NCI-H1092 (cell line): ENCODE measurements at places on chromosomes 11 and 22.

- DNase-seq = peak; percentile 97
Measured at GRCh38 chr11:116312570-116313391, 460.0 kb downstream of the BUD13 start.

GRCh38 chr11:86627776-86628455 is 44.5 kb downstream of the ME3 start:
- DNase-seq = no peak

DNA sequence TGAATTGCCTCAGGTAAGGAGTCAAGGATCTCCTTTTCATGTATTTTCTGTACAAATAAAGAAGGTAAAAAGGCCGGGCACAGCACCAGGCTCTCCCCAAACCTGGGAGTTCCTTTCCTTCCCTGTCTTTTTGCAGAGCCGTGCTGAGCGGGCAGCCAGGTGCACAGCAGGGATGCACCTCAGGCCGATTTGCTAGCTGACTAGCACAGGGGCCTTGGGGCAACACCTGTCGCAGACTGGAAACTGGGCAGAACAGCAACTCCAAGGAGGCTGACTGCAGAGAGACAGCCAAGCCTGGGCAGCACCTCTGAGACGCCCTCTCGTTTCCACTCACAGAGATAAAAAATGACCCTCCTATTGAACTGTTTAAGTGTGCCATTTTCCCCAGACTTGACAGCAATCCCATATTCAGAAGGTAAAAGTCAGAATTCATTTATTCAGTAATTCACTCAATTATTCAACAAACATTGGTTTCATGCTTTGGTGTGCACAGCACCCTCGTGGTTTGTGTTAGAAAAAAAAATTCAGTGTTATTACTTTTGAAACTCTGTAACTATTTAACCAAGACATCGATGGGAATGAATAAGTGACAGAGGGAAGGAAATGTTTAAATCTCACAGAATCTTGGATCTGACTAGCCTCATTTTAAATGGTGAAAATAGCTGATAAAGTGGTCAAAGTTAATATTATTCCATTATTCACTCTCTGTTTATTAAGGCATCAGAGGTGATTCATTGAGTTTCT is 120.9 kb downstream of the GALNT18 start:
- DNase-seq = no peak

- DNase-seq = peak; percentile 74
Measured at GRCh38 chr11:21511835-21512440, 680.9 kb upstream of the ANO5 start.

DNA sequence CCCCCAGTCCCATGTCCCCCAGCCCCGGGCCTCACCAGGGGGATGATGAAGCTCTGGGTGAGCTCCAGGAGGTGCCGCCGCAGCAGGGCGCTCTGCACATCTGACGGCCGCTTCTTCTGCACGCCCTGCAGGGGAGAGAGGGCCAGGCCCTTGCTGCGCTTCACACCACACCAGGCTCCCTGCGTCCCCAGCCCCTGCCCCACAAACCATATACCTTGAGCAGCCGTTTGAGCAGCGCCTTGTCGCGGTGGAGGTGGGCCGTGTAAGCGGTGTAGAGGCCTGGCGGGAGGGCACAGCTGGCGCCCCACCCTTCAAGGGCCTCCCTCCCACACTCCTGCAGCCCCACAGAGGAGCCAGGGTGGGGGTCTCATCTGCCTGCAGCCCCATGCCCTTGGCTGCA is 6.2 kb upstream of the PLXNB2 start:
- no peak for DNase-seq

GRCh38 chr11:57294225-57295131 is 30.3 kb downstream of the TNKS1BP1 start:
- peak; percentile 96 for DNase-seq

DNA sequence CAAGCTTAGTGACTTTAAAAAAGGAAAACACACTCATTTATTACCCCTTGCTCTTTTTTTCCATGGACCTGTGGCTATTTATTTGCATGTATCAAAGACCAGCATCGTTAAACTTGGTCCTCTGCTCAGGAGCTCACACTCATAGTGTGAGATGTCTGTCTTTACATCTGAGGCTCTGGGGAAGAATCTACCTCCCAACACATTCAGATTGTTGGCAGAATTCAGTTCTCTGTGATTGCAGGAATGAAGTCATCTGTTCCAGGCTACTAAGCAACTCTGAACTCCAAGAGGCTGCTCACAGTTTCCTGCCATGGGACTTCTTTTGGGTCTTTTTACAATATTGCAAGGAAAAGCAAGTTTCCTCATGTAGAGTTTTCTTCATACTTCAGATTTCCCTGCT is 138.8 kb downstream of the LRRC4C start:
- no peak for DNase-seq

- DNase-seq = no peak
Measured at GRCh38 chr11:241634-242033, 4.9 kb downstream of the PSMD13 start.

GRCh38 chr11:76653674-76654284 is 16.8 kb downstream of the LRRC32 start:
- DNase-seq = no peak

- no peak for DNase-seq
Measured at GRCh38 chr11:133966921-133967598, 10.3 kb upstream of the IGSF9B start.

GRCh38 chr22:42343531-42344081 is 73.2 kb upstream of the TCF20 start:
- peak; percentile 45 for DNase-seq

DNA sequence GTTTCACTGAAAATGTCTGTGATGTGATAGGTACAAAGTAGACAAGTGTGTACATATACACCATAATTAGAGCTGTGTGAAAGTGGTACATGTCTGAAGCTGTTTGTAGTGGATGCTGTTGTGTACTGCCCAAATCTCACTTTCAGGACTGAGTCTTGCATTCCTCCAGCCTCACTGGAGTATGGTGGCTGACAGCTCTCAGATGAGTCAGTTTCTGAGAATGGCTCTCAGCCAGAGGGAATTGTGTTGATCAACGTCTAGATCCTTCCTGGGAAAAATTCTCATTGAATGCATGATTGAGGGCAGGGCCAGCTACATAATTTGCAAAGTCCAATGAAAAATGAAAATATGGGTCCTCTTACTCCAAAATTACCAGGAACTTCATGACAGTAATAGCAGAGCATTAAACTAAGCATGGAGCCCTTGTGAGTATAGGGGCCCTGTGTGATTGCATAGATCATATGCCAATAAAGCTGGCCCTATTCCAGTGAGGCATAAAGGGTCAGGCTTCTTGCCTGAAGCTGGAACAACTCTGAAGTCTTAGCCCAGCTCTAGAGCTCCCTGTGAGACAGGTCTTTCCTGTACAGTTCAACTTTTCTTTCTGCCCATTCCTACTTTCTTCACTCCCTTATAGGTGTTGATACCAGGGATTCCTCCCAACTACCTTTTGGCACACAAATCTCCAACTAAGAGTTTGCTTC is 10.8 kb upstream of the CYP2R1 start:
- no peak for DNase-seq

DNA sequence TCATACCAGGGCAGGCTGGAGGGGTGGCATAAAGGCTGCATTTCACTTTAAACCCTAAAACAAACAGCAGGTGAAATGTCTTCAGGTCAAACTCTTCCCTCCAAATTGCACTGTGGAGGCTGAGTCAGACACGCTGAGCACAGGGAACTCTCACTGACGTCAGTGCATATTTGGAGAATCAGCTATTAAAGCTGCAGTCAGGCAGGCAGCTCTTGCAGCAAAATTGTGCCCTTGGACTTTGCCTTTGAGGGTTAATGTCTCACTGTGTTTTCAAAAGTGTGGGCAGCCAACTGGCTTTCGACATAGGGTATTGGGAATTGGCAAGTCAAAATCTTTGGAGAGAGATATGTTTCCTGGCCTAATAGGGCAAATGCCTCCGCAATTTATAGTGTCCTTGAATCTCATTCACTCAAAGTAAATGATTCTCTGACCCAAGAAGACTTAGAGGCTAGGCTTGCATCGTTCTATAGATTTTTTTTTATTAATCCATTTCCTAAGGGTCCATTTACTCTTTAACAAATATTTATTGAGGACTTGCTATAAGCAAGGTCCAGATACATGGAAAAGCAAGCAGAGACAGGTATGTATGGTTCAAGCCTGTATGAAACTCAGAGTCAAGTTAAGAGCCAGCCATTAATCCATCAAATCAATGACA is 27.7 kb upstream of the SMCO4 start:
- no peak for DNase-seq

DNA sequence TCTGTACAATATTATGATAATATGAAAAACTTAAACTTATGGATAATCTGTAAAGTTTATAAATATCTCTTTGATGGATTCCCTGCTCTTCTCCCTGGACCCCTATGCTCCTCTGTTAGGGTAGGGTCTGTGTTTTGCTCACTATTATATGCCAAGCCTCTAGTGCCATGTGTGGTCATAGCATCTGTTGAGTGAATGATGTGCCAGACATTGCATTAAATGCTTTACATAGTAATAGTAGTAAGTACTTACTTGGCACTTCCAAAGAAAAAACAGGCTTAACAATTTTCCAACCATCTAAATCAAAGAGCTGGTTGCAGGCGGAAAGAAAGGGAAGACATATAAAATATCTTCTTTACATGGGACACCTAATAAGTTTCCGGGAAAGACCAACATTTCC is 46.8 kb downstream of the LGR4 start:
- DNase-seq = no peak

DNA sequence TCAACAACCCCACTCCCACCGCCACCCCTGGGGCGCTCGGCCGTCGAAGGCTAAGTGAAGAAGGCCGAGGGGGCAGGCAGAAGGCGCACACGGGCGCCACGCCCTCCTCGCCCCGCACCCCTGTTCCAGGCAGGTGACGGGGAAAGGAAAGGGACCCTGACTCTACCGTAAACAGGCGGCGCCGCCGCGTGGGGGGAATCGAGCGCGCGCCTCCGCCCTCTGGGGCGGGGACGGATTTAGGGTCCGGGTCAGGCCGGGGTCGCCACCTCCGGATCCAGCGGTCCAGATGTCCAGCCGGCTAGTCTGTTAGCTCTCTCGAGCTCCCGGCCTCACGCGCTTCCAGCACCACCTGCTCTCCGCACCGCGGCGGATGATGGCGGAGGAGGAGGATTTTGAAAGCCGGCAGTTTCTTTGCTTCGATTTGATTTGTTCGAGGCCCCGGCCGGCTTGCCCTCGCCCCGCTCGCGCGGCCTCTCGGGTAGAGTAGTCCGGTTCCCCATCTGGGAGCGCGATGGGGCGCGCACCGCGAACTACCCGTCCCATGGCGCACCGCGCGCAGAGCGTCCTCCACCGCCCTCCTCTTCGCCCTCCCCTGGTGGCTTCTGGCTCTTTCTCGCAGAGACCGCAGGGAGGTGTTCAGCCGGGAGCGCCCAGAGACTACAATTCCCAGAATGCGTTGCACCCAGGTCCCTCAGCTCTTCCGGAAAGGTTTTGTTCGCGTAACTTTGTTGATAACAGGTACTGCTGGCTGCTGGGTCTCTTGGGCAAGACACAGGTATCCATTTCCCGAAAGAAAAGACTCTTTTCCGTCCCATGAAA is at the start of gene RANGAP1:
Gene RANGAP1 (minus strand): TSS at position 368 of the 819 bp plus-strand sequence. CDS start 5,143 bp downstream, outside the sequence.
- peak; percentile 98 for DNase-seq

DNA sequence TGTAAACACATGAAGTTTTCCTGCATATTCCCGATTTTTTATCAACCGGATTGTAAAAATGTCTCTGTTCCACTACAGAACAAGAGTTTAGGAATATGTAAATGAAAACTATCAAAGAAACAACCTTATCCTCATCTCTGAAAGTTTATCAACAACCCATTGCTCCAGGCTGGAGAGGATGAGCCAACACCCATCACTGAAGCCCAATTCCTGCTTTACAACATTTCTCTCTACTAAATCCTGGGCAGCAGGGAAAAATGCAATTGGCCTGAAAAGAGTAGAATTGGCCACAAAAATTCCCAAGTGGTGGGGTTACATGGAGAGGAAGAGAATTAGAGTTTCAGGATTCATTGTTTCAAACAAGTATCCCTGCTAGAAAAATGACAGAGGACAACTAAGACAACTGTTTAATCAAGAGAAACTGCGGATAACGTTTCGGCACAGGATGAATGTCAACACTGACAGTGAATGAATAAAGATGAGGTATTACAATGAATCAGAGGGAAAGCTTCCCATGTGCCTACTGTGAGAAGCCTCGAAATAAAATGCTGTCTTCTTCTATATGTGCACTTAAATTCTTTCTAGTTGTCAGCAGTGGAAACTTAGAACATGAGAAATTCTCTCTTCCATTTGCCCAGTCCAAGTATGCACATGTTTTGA is 317.3 kb upstream of the ANO3 start:
- DNase-seq = no peak

GRCh38 chr11:134261626-134262488 is 8.5 kb downstream of the ACAD8 start:
- DNase-seq = peak; percentile 18

GRCh38 chr11:17740649-17741235 is 6.2 kb downstream of the KCNC1 start:
- no peak for DNase-seq

DNA sequence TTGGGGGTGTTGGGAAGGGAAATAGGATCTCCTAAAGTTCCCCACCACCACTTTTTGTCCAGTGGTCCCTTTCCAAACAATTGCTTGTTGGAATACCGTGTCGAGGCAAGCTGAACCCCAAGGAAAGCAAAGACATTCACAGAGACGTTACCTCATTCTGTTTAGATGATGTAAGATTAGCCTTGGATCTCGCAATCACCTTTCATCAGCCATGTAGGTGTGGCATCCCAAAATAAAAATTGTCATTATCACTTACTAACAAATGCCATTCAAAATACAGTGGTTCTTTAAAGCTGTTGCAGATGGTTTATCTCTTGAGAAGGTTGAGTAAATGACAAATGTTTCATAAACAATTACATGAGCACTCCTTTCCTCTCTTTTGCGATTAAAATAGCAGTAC is 86.5 kb upstream of the SLC25A18 start:
- no peak for DNase-seq

DNA sequence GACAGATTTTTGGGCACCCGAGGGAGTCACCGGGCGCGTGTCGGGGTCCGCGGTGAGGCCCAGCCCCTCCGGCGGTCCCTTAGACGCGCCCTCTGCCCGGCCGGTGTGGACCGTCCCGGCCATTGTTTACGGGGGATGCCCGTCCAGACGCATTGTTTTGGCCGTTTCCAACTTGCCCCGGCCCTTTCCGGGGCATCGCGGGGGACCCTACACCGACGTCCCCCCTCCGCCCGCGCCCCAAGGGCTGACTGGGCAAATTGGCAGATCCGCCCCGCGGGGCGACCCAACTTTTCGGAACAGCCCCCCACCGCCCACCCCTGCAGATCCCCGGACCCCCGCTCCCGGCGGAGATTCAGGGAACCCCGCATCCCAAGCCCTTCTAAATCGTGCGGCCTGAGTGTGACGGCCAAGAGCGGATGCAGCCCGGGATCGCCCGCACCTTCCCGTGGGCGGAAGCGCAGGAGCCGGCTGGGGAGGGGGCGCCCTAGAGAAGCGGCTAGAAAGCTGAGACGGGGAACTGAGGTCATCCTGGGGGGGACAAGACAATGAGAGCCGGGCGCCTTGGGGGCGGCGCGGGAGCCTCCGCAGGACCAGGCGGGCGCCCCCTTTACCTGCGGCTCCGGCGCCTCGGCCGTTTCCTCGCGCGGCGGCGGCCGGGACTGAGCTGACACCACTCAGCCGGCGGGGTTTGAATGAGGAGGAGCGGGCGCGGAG is 17.1 kb upstream of the CCT8L2 start:
- no peak for DNase-seq

- DNase-seq = no peak
Measured at GRCh38 chr11:29268733-29269132, 748.1 kb downstream of the KCNA4 start.

GRCh38 chr11:61896665-61897386 is 5.5 kb upstream of the FADS3 start:
- DNase-seq = no peak

- DNase-seq = no peak
Measured at GRCh38 chr11:111761036-111761435, 5.2 kb downstream of the PPP2R1B start.

- DNase-seq = no peak
Measured at GRCh38 chr11:114617157-114618124, 21.9 kb upstream of the NXPE4 start.

- no peak for DNase-seq
Measured at GRCh38 chr22:46045459-46046298, 68.7 kb upstream of the WNT7B start.
